Effector memory CD4-positive, alpha-beta T cell (primary cell): ENCODE measurements at places on chromosomes 1 and 21.

- peak; percentile 28 for DNase-seq
Observed at GRCh38 chr1:115063228-115063901, 25.9 kb downstream of the TSPAN2 start.

DNA sequence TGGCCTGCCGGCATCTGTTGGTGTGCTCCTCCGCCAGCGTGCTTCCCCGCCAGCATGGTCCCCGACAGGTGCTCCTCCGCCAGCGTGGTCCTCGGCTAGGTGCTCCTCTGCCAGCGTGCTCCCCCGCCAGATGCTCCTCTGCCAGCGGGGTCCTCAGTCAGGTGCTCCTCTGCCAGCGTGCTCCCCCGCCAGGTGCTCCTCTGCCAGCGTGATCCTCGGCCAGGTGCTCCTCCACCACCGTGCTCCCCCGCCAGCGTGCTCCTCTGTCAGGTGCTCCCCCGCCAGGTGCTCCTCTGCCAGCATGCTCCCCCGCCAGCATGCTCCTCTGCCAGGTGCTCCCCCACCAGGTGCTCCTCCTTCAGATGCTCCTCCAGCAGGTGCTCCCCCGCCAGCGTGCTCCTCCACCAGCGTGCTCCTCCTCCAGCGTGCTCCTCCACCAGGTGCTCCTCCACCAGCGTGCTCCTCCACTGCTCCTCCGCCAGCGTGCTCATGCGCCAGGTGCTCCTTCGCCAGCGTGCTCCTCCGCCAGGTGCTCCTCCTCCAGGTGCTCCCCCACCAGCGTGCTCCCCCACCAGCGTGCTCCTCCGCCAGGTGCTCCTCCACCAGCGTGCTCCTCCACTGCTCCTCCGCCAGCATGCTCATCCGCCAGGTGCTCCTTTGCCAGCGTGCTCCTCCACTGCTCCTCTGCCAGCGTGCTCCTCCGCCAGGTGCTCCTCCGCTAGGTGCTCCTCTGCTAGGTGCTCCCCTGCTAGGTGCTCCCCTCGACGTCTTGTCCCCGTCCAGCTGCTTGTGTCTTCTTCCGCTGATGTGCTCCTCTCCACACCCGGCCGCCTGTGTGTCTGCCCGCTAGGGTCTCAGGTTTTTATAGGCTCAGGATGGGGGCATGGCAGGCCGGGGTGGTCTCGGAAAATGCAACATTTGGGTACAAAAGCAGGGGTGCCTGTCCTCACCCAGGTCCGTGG, 223.0 kb downstream of the NRIP1 start:
- no peak for DNase-seq

DNA sequence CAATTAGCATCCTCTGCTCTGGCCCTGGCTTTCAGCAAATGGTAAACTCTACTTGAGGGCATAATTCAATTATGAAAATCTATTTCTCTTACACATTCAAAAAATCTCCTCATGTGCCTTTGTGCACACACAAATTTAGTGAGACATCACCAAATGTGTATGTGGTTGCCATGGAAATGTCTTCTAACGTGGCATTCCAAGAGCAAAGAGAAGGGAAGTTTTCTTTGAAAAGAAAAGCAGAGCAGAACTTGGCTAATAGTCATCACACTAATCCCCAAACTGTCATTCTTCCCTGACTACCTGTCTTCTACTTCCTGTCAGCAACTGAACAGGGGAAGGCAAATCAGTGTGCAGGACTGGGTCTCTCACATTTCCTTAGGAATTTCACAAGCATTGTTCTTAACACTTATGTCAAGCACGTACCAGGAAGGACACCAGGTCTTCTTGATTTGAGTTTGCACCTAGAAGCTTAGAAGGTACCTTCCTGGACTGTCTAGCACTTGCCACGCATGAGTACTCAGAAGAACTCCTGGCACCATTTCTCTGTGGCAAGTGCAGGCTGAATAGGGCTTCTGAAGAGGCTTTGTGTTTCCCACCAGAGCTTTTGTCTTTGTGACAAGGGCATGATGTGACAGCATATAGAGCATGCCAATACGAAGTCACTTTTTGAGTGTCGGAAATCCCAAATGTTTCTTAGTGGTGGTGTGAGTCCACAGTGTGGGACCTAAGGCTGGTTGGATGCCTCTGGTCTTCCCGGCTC, 32.3 kb downstream of the MAN1C1 start:
- DNase-seq = no peak

- DNase-seq = no peak
Observed at GRCh38 chr1:150970808-150971582, 3.6 kb downstream of the CERS2 start.

DNA sequence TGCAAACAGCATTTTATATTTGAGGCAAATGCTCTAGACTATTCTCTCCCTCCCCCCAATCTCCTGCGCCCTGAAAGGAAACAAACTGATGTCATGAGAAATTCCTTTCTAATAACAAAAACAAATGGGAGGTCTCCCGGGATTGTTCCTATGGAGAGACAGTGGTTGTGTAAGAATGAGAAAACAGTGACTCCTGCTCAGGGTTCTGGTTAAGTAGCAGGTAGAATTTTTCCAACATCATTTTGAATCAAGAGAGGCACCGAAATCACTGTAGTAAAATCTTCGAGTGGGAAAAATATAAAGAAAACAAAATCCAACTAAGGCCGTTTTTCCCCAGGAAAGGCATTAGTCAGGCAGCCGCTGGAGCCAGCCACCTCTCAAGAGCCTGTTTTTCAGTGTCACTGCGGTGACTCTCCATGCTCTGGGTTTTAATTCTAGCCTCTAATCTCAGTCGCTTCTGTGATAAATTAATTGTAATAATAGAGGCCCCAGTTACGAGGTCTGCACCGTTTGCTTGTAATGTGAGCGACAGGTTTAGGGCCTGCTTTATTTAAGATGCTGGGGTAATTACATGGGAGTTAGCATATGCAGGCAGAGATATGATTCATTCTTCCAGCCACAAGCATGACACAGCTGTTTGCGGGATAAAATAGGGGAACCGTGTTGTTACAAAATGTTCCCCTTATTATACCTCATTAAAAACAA, 80.3 kb downstream of the RNF220 start:
- DNase-seq = no peak

DNA sequence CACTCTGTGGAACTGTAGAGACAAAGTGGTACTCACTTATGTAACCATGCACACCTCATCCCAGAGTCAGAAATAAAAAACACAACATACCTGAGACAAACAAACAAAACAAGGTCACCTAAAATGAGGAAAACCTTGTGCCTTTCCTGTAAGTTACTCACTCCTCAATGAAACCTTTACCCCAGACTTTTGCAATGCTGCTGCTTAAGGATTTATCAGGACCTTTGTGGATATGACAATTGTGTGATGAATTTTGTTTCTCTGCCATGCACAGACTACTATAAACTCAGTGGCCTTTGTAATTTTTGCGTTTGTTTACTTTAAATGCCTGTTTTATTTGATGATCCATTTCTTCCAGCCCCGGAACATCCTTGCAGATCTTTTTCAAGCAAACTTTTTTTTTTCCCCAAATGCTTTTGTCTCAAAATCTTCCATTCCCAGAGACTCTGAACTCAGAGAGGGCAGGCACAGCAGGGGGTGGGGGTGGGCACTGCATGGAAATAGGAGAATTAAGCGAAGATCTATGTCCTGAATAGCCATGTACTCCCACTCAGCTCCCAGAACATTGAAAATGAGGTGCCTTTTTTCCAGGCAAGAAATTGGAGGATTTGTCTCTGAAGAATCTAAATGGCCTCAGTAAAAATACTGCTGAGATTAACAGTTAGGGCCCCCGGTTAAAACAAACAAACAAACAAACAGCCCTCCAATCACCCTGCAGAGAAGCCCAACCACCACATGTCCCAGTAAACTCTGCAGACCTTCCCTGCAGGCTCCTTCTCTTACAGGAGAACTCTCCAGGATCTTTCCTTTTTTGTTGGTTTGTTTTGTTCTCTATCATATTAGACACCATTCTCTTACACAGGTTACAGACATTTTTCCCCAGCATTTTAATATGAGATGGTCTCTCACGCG, 22.6 kb upstream of the SIM2 start:
- DNase-seq = no peak

DNA sequence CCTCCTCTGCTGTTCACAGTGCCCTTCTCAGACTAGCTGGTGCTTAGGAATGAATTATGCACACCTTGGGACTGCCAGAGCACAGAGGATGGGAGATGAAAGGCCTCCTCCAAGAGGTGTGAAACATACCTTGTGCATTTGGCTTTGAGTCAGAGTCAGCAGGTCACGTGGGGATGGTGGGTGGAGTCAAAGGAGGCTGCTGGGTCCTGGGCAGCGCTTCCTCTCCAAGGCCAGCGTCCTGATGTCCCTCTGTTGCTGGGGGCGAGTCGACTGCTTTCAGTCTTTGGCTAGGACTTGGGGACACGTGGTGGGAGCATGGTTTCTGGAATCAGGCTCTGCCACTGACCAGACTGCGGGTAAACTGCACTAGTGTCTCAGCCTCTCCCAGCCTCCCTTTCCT, 91.2 kb downstream of the AJAP1 start:
- DNase-seq = no peak

GRCh38 chr1:84774669-84775534, 84.6 kb upstream of the SSX2IP start:
- no peak for DNase-seq

GRCh38 chr1:17875171-17875881, 120.2 kb downstream of the ACTL8 start:
- DNase-seq = no peak

GRCh38 chr1:67890857-67891256, 57.6 kb upstream of the GNG12 start:
- DNase-seq = no peak

GRCh38 chr1:10814976-10815857, 18.8 kb upstream of the CASZ1 start:
- DNase-seq = no peak

GRCh38 chr1:161044908-161045735, 655 bp downstream of the USF1 start:
- DNase-seq = peak; percentile 33
